ENCODE measurements at places on chromosomes 7 and 10.
A peak's percentile ranks its signal among the peaks of the same experiment; 100 is the strongest.

DNA sequence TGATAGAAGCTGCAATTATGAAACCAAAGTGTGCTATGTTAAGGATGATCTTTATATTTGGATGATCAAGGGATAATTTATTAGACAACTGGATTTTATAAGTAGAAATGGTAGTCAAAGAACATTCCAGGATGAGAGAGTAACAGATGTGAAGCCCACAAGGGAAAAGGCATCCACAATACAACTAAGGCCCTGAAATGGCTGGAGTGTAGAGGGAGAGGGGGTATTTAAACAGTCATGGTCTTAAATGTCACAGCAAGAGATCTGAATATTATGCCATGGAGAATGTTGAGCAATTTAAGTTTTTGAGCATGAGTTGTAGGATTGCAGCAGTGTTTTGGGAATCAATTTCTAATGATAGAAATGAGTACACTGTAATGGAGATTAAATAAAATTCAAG lies 282.3 kb upstream of the DKK1 start:
- DNase-seq = no peak

DNA sequence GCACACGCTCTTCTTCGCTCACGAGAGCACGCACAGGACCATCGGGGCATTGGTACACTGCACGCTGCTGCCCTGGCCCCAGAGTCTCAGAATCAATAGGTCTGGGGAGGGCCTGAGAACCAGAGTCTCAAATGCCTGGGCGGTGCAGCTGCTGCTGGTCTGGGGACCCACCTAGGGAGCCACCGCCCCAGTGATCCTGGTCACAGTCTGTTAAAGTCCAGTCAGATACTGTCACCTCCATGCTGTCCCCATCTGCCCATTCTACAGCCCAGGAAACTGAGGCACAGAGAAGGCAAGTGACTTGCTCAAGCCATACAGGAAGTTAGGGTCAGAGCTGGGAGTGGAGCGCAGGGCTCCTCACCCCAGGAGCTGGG lies 38.0 kb downstream of the ZCCHC24 start:
- DNase-seq = no peak

DNA sequence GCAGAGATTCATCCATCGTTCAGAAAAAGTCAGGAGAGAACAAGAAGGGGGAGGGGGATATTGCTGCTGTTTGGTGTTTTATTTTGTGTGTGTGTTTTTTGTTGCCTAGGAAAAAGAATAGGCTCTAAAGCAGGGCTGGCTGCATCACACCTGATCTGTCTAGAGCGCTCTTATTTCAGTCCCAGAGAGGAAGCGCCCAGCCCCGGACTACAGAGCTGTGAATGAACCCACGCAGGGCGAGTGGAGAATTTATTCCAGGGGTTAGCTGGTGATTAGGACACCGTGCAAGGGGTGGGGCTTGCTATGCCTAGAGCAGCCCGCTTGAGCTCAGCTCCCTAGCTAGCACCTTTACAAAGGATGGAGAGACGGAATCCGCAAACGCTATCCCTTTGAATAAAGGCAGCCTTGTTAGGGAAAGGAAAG lies 621 bp upstream of the FAM13C start:
- DNase-seq = peak; percentile 71

DNA sequence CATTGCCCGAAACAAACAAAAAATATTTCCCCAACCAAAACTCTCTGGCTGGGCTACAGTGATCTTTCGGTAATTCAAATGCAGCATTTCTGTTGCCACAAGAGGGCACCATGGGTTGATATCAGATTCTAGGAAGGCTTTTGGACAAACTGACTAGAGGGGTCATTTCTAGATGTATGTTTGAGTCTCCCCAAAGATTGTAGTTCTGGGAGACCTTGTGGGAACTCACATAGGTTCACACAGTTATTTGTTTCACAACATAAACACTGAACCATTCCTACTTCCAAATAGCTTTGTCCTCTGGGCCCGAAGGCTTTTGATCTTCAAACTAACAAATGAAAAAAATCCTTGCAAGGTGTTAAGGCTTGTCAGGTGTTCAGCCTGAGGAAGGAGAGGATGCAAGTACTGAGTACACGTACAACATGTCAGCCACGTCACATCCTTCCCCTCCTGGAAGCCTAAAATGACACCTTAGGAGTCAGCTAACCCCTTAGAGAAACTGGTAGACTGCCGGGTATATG lies 37.0 kb upstream of the IL15RA start:
- no peak for DNase-seq

GRCh38 chr7:50304911-50305582 lies 531 bp downstream of the IKZF1 start:
- DNase-seq = no peak

- DNase-seq = no peak
These were observed 65.6 kb upstream of the KDM7A start for GRCh38 chr7:140242057-140243031.

DNA sequence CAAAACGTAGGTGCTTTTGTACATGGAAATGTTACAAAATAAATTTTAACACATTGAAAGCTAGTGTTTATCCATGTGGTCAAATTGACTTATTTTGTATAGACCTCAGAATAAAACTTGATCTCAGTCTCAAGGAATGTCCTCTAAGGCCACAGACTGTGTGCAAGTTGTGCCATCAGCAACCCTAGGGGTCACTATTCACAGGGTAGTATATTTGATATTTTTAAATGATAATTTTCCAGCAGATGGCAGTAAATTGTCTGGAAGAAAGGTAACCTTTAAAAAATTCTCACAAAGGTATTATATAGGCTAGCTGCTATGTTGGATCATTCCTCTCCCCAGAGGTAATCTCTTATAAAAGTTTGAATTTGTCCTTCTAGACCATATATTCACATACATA lies 12.9 kb upstream of the SNX10 start:
- no peak for DNase-seq

GRCh38 chr7:106982415-106982814 lies 62.1 kb upstream of the PRKAR2B start:
- DNase-seq = no peak

- DNase-seq = no peak
These were observed 91.6 kb downstream of the SEMA3C start for GRCh38 chr7:80827239-80827633.

- DNase-seq = no peak
These were observed 10.9 kb downstream of the CALCR start for GRCh38 chr7:93563584-93563983.

DNA sequence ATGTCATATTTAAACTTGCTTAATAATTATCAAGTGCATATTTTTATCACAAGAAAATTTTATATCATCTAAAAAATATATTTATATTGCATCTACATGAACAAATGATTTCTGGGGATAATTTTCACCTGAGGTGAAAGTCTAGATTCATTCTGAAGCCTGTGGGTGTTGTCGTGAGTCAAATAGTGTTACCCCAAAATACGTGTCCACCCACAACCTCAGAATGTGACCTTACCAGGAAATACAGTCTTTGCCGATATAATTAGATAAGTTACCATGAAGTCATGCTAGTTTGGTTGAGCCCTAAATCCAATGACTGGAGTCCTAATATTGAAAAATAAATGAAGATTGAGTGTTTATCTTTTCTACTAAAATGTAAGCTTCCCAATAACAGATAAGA lies 203.0 kb upstream of the MDFIC start:
- DNase-seq = no peak

- DNase-seq = peak; percentile 68
These were observed 46.1 kb upstream of the ZMIZ1 start for GRCh38 chr10:79022565-79023230.

DNA sequence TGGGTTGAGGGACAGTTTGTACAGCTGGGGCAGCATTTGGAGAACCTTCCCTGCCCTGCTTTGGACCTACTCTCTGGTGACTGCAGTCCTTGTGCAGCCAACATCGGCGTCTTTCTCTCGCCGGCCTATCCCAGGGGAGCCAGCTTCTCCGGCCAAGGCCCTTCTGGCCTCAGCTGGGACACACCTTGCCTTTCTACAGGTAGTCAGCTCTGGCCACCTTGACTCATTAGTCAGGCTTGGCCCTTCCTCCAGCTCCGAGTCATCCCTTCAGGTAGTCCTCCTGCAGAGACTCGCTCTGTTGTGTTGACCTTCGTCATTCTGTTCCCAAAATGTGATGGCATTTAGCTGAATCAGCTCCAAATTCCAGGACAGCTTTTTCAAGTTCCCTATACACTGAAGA lies 145.0 kb upstream of the CHST15 start:
- no peak for DNase-seq

DNA sequence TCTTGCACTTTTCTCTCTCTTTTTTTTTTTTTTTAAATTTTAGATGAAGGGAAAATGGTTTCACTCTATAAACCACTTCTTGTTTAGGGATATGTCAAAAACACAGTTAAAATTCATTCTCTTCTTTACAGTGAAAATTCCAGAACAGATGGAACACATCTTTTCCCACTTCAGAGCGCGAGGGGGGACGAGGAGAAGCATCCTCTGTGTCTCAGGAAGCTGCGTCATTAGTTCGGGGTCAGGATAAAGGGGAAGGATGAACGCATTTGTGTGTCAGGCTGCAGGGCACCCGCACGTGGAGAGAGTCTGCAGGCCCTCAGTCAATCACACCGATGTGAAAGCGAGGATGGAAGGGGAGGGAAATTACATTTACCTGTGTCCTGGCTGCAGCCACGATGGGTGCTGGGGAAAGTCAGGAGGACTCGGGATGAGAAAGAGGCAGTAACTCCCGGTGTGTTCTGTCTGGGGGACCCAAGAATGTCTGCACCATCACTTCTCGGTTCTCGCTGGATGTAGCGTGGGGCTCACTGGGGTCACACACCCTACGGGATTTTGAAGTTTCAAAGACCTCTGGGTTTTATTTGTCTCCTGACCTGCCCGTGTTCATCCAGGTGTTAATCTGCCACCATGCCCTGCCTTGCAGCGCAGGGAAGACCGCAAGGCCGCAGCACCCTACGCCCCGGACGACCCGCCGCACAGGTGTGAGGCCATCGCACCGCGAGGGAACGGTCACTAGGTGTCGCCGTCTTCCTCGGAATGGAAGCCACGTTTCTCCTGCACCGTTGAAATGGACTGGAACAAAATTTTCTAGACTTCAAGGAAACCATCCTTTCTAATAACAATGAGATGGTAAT lies 66.7 kb upstream of the PITRM1 start:
- DNase-seq = peak; percentile 50

DNA sequence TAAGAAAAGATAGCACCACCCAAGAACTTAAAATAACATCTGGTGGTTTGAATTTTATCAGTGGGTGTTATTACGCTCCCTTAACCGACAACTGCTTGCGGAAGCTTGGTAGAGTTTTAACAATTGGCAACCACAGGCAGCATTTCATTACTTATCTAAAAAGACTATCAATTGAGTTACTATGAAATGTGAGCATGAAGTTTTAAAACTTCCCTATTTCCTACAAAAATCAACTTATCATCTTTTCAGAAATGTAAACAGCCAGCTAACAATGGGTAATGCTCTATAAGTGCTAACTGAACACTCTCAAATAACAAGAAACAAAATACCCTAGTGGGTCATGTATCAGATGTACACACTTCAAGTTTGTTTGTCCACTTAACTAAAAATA lies 68.8 kb downstream of the OSBPL3 start:
- no peak for DNase-seq

GRCh38 chr10:62830679-62831078 lies 14.5 kb upstream of the EGR2 start:
- no peak for DNase-seq

GRCh38 chr10:126408953-126409641 lies 20.8 kb upstream of the ADAM12 start:
- no peak for DNase-seq

DNA sequence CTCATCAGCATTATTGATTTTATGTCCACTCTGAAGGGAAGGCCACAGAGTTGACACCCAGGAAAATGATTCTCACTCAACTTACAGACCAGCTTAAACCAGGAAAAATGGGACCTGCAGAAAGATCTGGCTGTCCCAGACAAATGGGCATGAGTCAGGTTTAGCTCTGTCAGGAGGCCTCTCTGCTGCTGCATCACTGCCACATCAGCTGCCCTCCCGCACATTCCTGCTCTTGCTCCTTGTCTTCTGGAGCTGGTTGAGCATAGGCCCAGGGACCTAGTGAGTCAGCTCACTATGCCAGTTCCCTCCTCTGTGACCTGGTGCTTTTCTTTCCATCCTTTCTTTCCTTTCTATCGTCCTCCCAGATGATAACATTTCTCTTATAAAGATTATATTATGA lies 18.8 kb upstream of the SMNDC1 start:
- DNase-seq = no peak

DNA sequence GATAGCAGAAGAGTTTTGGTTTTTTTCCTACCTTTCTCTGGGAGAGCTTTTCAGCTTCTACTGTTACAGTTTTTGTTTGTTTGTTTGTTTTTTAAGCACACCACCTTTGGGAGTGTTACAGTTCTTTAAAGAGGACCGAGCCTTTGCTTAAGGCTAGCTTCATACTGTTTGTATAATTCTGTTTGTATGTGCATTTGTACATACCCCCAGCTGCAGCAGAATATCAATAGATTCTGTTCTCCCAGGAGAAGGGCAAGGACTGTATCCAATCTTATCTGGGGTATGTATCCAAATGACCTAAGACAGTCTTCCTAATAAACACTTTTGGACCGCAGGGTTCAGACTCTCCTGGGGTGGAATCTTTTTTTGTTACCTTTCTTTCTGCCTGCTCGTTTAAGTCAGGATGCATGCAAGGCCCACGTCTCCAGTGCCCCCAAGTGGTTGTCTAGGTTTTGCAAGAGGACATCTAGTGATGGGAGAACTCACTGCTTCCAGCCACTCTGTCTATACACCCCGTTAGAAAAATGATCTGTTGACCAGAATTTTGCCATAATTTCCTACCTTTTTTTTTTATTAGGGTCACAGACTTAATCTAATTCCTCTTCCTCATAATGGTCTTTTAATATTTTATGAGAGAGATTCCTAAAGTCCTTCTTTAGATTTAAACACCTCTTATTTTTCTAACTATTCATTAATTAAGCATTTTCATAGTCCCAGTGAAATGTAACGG lies 23.9 kb downstream of the NRF1 start:
- peak; percentile 56 for DNase-seq

GRCh38 chr7:55018361-55019190 lies at the start of gene EGFR:
Gene EGFR, plus strand, starts transcription at chr7:55019017. Its CDS starts 261 bp downstream, at chr7:55019278.
- peak; percentile 86 for DNase-seq

GRCh38 chr10:129126982-129127381 lies 340.1 kb upstream of the MGMT start:
- no peak for DNase-seq

DNA sequence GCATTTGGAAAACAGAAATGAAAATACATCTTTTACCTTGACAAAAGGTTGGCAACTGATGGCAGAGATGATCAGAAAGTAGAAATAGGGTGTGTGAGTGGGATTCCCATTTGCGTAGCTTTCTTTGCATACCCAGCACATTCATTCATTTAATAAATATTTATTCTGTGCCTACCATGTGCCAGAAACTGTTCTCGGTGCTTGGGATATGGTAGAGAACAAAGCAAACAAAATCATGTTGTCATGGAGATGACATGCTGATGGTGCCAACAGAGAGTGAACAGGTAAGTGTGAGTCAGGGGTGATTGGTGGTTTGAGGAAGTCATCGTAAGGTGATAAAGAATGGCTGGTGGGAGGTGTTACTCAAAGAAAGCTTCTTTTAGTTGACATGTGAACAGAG lies 45.4 kb downstream of the CACNB2 start:
- no peak for DNase-seq

DNA sequence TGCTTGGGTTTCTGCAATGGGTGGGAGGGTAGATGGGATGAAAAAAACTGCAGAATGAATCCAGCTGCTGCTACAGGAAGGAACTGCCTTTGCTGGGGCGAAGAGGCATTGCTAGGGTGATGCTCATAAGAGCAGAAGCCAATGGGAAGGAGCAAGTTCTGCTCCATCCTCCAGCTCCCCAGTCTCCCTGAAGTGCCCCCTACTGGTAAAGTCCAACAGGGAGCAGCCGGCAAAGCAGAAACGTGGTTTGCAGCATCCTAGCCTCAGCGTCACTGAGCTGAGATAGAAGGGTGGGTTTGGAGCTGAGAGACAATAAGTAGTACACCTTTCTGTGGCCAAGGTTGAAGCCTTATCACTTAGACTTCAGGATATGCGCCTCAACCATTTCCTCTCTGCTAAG lies 220.5 kb downstream of the CCSER2 start:
- no peak for DNase-seq
